WTC11 (cell line): ENCODE measurements at places on chromosomes 1 and 21. TPM values are rescaled to one million over a fixed set of nuclear protein-coding genes. Genes with fewer than 3 reads are reported as not detected.
A peak's percentile ranks its signal among the peaks of the same experiment; 100 is the strongest.

Gene PTTG1IP
- total RNA-seq, result 96.0 to 117 TPM (median 112 TPM) in 3 replicates

GRCh38 chr1:92695104-92695503, 89.8 kb downstream of the EVI5 start:
- no peak for DNase-seq
- H3K27me3 ChIP-seq, result no peaks in the 10 kb centered on the region
- peaks cover 3% of the 10 kb centered on the region; the same call in 1 of the 2 replicates for H3K36me3 ChIP-seq
- no peak overlapping the region for H3K4me3 ChIP-seq
- H3K4me1 ChIP-seq, result no peaks in the 10 kb centered on the region

DNA sequence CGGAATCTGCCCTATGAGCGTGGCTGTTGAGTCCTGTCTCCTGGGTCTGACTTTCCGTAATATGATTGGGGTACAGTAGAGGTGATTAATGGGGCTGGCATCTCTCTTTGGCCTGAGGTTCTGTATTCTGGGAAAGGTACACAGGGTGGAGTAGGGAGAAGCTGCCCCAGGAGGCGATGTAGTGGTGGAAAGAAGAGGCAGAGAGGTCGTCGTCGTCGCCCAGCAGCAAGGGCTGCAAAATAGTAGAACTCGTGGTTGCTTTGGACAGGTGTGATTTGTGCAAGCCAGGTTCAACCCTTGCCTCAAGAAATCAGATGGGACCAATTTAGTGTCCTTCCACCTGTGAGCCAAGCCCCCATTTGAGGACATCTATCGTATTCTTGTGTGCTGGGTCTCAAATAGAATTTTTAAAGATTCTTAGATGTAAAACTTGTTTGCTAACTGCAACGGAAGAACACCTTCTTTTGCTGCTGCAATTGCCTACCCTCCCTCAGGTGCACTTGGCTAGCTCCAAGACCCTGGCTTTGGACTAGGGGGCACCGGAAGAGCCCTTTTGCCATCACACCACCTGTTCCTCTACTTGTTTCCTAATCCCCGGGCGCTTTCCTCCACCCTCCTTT, 1.3 kb upstream of the HMGN2 start:
- peaks cover 31% of the 10 kb centered on the region for H3K4me1 ChIP-seq
- H3K27me3 ChIP-seq, result no peaks in the 10 kb centered on the region; the same call in 1 of the 2 replicates
- H3K4me3 ChIP-seq, result peak overlapping the region; percentile 78
- H3K36me3 ChIP-seq, result peaks cover 49% of the 10 kb centered on the region

DNA sequence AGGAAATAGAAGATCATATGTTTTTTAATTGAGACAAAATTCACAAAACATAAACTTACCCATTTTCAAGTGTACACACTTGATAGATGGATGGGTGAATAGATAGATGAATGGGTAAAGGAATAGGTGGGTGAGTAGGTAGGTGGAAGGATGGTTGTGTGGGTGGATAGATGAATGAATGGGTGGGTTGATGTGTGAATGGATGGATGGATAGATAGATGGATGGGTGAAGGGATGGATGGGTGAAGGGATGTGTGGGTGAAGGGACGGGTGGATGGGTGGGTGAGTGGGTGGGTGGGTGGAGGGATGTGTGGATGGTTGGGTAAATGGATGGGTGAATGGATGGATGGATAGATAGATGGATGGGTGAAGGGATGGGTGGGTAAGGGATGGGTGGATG, 86.1 kb upstream of the KCND3 start:
- no peaks in the 10 kb centered on the region for H3K4me1 ChIP-seq
- no peak overlapping the region for H3K27ac ChIP-seq
- H3K4me3 ChIP-seq, result no peak overlapping the region
- DNase-seq, result no peak
